ENCODE measurements at places on chromosomes 5 and 9.
A peak's percentile ranks its signal among the peaks of the same experiment; 100 is the strongest.

GRCh38 chr5:56816546-56817081 lies 1.3 kb downstream of the MAP3K1 start:
- DNase-seq, result peak; percentile 76

DNA sequence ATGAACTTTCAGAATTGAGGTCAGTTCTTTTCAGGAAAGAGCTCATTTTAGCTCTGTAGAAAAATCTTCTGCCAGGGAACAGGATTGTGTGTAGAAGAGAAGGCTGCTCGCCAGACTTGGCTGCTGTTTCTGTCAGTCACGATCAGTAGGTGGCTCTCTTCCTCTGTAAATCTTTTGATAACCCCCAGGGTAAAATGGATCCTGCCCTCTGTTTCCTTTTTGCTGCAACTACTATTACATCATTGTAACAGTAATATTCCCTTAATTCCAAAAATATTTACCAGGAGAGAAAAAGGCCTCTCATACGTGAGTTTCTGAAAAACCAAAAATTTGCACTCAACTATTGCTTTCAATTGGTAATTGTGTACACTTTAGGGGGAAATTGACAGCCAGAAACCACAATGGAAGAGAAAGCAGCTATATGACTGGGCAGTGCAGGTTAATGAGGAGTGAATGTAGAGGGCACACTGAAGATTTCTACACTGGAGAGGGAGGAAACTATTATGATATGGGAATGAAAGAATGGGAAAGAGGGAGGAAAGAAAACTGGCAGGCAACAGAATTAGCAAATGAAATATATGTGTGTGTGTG lies 12.3 kb downstream of the IFNA21 start:
- DNase-seq, result peak; percentile 40

- DNase-seq, result no peak
These were observed 38.9 kb downstream of the EFNA5 start for GRCh38 chr5:107631805-107632362.

GRCh38 chr5:146079695-146080373 lies 25.5 kb downstream of the PLAC8L1 start:
- DNase-seq, result no peak

DNA sequence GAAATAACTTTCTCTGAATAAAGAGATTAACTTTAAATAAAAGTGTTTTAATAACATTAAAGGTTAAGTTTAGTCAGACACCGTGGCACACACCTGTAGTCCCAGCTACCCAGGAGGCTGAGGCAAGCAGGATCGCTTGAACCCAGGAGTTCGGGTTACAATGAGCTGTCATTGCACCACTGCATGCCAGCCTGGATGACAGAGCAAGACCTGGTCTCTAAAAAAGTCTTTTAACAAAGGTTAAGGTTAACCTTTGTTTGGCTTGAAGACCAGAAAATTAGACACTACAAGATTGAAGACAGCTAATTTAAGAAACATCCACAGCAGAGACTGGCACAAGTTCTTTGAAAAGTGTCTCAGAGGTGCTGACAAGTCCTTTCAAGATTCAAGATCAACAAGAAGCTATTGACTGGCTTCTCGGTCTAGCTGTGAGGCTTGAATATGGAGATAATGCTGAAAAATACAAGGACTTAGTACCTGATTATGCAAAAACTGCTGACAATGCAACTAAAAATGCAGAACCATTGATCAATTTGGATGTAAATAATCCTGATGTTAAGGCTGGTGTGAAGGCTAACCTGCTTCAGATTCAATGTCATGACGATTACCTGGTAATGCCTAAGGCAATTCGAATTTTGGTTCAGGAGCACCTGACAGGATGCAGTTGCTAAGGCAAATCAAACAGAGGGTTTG lies 48.8 kb downstream of the FAM81B start:
- no peak for DNase-seq

GRCh38 chr9:27094640-27095298 lies 14.3 kb upstream of the TEK start:
- DNase-seq, result peak; percentile 45

DNA sequence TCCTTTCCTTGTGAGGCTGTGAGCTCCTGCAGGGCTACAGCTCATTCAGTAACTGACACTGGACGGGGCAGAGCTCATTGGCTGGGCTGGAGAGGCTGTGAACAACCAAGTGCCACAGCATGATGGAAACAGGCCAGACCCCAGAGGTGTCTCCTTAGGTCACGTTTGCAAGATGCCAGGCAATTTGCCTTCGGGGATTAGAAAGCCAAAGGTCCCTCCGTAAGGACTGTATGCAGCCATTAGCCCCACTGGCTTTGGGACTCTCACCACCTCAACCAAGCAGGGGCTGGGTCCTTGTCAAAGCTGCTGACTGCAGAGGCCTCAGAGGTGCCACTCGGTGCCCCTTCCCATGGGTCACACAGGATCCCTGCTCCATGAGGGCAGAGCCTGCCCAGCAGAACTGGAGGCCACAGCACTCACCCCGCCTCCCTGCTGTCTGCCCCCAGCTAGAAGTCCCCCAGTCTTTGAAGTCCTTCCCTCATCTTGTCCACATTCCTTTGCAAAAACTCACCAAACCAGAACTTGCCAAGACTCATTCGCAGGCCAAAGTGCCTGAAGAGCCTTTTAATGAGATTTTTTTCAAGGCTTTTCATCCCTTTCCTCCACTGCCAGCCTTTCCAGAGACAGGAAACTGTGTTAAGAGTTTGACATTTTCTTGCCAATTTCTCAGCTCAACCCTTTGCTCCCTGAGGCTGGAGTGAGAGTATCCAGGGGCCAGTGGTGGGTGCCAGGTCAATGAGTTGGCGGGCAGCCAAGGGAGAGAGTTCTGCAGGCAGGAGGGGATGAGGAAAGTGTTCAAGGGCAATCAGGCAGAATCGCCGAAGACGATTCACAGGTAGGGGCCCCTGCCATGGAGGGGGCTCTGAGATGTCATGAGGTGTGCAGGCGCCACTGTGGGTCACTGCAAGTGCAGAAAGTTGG lies 39.7 kb upstream of the SLC25A51 start:
- peak; percentile 19 for DNase-seq

Measured in foreskin melanocyte (primary cell).